ENCODE measurements at places on chromosomes 3 and 15.

DNA sequence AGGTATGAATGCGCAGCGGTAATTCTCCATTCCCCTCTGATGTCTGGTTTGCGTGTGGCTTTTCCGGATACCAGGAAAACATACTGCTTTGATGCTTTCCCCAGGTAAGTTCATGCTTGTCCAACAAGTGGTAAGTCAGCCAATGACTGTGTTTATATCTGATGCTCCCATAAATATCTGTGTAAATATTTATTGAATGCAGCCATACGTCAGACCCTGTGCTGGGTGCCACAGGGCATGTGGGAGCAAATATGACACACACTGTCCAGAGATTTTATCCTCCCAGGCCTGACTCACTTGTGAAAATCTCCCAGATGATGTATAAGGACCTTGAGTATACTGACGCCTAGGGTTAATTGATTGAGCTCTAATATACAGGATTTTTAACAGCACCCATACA is 29.6 kb upstream of the CEMIP start:
- DNase-seq = no peak

DNA sequence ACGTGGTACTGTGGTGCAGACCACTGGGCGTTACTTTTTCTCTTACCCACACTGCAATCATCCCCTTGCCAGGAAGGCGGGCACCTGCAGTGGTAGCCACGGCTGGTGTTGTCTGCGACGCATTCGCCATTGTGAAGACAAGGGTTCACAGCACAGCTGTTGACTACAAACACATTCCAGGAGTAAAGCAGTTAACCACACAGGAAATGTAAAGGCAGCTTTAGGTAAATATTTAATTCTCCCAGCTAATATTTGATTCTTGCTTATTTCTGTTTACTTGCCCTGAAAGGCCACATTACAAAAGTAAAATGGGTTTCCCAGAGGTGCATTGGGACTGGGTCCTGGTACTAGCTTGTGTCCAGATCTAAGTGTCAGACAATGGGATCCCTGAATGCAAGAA is 45.4 kb downstream of the HEG1 start:
- DNase-seq = no peak

DNA sequence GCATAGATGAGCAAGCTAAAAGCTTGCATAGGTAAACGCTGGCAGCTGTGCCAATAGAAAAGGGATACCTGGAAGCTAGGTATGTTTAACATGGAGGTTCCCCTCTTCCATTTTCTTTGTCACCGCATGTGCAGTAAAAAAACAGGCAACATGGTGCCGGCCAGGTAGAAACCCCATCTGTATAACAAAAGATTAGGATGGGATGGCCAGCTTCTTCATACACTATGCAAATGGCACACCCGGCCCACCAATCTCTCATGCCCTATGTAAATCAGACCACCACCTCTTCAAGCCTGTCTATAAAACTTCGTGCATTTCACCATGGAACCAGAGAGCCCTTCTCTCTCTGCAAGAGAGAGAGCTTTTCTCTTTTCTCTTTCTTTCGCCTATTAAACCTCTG is 224.3 kb upstream of the P2RY1 start:
- no peak for DNase-seq

GRCh38 chr3:45551214-45552010 is 43.1 kb upstream of the LIMD1 start:
- no peak for DNase-seq

- DNase-seq = peak; percentile 19
Observed at GRCh38 chr3:61664105-61664482, 102.7 kb downstream of the PTPRG start.

GRCh38 chr3:48935530-48935929 is 16.9 kb downstream of the ARIH2 start:
- no peak for DNase-seq

- no peak for DNase-seq
Observed at GRCh38 chr15:66860844-66861243, 158.8 kb downstream of the SMAD6 start.

GRCh38 chr3:190261740-190262139 is 60.5 kb downstream of the CLDN1 start:
- DNase-seq = no peak

DNA sequence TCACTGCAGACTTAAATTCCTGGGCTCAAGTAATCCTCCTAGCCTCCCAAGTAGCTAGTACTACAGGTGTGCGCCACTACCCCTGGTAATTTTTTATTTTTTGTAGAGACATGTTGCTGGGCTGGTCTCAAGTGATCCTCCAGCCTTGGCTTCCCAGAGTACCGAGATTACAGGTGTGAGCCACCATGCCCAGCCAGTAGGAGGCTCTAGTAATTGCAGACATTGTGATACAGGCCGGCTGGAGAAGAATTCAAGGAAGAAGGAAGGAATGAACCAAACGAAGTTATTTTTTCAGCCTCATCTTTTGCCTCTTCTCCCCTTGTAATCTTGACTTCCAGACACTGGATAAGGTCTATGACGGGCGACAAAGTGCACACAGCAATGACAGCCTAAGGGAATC is 3.2 kb upstream of the PPP4R2 start:
- no peak for DNase-seq

DNA sequence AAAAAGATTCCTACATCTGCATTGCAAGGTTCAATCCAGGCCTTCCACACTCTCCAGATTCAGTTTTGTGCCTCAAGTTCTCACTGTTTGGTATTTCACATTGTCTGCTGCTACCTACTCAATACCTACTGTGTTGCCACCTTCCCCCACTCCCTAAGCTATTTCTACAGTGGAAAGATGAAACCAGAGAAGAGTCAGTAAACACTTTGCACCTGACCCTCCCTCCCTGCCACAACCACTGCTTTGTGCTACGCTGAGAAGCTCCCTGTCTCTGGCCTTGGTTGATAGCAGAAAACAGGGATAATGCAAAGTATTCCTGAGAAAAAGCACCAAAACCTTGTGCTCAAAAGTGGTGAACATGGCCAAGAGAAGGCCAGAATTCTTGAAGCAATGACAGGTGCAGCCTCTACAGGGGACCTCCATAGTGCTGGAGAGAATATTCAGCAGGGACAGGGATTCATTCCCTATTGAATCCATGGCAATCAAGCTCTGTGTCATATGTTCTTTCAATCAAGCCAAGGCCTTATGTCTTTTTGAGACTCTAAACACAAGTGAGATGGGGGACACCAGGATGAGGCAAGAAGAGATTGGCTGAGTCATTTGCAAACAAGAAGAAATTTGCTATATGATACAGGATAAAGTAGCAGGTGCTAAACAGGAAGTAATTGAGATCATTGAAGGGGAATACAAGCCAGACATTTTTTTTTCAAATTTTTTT is 83.5 kb upstream of the LIPC start:
- DNase-seq = no peak

- DNase-seq = no peak
Observed at GRCh38 chr3:125960456-125961288, 8.3 kb upstream of the ROPN1B start.

DNA sequence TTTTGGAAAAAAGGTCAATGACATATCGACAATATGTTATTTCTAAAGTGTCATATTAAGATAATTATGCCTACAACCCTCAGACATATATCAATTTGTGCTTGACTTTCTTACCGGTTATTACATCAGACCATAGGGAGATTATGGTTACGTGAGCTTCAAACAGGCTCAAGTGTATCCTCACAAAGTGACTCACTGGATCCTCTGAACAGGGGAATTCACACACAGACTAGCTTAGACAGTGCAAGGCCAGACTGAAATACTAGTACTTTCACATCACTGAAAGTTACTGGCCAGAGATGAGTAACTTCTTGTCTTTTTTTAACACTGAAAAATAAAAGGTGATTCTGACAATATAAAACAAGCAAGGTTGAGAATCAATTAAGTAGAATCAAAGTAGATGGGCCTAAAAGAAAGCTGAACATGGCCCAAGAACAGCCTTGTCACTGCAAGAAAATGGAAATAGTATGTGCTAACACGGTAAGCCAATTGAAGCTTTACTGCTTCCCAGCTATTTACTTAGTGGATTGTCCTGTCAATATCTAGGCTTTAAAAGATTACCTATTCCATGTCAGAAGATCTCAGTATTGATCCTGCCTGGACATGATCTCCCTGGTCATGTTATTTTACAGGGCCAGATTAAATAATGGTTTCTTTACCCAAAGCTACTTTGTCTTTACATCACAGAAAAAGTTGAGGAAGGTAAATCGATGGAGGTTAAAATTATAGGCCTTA is 848.6 kb downstream of the ROBO1 start:
- DNase-seq = no peak

DNA sequence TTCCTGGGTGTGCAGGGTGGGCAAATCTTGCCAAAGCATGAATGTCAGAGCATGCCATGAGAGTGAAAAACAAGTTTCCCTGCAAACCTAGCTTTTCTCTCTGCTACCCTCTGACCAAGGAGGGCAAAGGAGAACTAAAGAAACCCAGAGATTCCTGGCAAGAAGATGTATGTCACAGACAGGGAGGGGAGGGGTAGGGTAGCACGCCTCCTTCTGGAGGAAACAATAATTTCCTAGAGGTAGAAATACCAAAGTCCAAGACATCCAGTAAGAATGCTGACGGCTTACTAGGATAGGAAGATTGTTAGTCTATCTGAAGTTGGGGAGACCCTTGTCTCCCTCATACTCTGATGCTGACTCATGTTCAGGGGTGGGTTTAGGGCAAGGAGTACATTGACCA is 203.9 kb downstream of the NR1D2 start:
- DNase-seq = peak; percentile 6

GRCh38 chr3:161977063-161977462 is 480.5 kb downstream of the OTOL1 start:
- DNase-seq = no peak

- DNase-seq = no peak
Observed at GRCh38 chr3:162780313-162780712, 1283.7 kb downstream of the OTOL1 start.

DNA sequence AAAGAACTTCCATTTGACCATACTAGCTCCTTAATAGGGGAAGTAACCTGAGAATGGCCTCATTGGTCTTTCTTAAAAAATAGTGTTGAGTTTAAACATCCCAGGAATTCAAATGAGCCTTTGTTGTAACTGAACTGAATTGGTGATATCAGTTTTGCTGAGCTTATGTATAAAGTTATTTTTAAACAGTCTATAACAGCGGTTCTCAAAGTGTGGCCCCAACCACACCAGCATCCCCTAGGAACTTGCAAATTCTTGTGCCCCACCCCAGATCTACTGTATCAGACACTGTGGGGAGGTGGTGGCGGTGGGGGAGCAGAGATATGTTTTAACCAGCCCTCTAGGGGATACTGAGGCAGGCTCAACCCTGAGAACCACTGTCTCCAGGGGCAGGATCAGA is 57.0 kb downstream of the LMCD1 start:
- no peak for DNase-seq

DNA sequence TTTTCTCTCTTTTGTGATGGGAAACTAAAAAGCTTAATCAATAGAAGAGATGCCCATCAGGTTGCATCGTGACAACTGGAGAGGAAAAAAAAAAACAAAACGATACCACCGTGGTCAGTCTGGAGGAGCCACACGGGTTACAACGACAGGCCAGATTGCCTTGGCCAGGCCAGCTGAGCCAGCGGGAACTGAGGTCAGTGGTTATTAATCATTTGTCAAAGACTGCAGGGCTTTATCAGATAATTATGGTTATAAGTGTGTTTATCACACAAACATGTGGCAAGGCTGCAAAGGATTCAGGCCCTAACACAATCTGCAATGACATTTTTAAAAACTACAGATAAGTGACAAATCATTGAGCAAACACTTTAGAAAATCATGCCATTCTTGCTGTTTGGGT is 135.0 kb upstream of the FAM3D start:
- no peak for DNase-seq

- DNase-seq = no peak
Observed at GRCh38 chr3:64345371-64345770, 120.1 kb upstream of the PRICKLE2 start.

GRCh38 chr3:192216067-192216466 is 511.3 kb downstream of the FGF12 start:
- DNase-seq = no peak

- DNase-seq = no peak
Observed at GRCh38 chr3:175274056-175274455, 414.9 kb downstream of the NAALADL2 start.

- DNase-seq = no peak
Observed at GRCh38 chr15:85676342-85677098, 118.2 kb downstream of the KLHL25 start.

DNA sequence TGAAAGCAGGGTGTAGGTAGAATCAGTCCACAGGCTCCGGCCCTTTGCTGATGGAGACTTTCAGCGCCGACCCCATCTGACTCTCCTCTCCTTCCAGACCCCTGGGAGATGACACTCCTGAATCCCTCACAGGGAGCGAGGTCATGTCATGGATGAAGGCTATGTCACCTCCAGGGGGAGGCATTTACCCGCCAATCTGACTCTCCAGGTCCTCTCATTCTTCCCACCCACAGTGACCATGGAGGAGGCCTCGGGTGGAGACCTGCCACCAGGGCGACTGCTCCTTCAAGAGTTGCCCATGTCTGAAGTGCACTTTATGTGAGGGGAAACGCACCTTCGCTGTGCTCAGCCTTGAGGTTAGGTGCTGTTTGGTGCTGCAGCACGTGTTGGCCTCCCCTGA is 112.7 kb downstream of the KLF13 start:
- peak; percentile 23 for DNase-seq

DNA sequence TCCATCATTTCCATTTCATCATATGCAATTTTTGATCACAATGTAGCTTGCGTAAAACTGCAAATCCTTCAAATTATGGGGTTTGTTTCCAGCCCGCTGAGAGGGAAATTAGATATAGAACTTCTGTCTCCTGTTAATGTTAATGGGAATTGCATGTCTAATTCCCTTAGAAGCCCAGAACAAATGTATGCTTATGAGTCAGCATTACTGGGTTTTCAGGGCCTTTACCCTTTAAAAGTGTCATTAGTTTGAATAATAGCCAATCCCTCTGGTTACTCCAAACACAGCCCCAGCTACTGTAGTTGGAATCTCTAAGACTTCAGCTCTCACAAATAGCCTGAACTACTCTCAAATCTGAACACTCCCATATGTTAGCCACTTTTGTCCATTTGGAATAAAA is 439.4 kb downstream of the C3orf38 start:
- no peak for DNase-seq

- DNase-seq = peak; percentile 90
Observed at GRCh38 chr15:68550498-68551295, 28.1 kb upstream of the CORO2B start.

GRCh38 chr3:182390421-182390820 is 402.9 kb upstream of the ATP11B start:
- DNase-seq = no peak

- no peak for DNase-seq
Observed at GRCh38 chr3:128923576-128923975, 44.2 kb downstream of the ACAD9 start.

DNA sequence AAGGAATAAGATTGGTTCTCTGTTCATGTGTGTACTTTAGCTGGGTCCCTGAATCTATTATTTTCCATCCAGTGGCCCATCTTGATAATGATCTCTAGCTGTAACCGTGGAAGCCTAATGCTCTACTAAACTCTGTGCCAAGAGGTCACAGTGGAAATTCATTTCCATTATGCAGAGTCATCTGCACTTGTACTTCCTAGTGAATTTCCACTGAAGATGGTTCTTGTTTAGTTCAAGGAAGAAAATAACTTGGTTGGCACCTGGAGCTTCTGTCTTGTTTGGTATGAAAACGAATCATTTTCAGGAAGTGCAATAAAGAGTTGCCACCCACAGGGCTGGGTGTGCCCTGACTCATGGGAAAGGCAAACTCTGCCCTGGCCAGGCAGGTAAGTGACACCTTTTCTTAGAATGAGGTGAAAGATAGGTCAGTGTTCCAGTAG is 10.3 kb downstream of the LPP start:
- DNase-seq = no peak

GRCh38 chr3:100561459-100562158 is 47.8 kb upstream of the ADGRG7 start:
- no peak for DNase-seq

All from nephron progenitor cell (in vitro differentiated cells).